ENCODE measurements at places on chromosomes 1 and 21. TPM values are rescaled to one million over a fixed set of nuclear protein-coding genes. Genes with fewer than 3 reads are reported as not detected.

The KCND3 gene
- total RNA-seq, result 1.3 TPM

The MX2 gene
- 0.97 TPM for total RNA-seq

The LAMC1 gene
- total RNA-seq, result 541 TPM

The SLC35D1 gene
- total RNA-seq, result 25.0 TPM

The TOR1AIP1 gene
- 66.5 TPM for total RNA-seq

The HPCAL4 gene
- total RNA-seq, result not detected

Data from fibroblast of villous mesenchyme (primary cell).